ENCODE measurements at places on chromosomes 16 and 17. TPM values are rescaled to one million over a fixed set of nuclear protein-coding genes. Genes with fewer than 3 reads are reported as not detected.

DNA sequence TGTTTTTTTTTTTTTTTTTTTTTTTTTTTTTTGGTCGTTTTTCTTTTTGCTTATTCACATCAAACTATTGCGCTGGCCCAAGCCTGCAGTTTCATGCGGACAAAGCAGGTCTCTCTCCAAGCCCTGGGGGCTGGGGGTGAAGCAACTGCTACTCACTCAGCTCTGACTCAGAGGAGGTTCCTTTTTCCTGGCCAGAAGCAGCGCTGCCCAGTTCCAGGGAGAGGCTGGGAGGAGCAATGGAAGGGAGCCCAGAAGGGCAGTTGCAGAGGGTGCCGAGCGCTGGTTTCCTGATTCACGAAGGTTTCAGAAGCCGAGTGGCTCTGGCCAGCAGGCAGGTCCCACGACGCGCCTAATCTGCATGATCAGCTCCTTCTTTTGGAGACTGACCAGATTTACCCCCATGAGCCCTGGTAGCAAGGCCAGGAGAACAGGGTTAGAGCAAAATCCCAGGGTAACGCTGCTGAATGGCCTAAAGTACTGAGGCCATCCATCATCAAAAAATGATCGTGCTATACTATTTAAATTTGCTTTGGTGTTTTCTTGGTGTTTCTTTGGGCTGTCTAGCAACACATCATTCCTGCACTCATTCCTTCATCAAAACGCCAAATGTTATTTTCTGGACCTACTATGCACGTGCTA, 144.7 kb upstream of the SOX9 start:
- H3K4me3 ChIP-seq = peak overlapping the region; percentile 59
- H3K27me3 ChIP-seq = no peaks in the 10 kb centered on the region
- peaks cover 14% of the 10 kb centered on the region for H3K4me1 ChIP-seq
- peak; percentile 91 for DNase-seq
- H3K36me3 ChIP-seq = no peaks in the 10 kb centered on the region

GRCh38 chr17:34249061-34249460, 6.0 kb upstream of the CCL2 start:
- H3K27me3 ChIP-seq = no peaks in the 10 kb centered on the region
- no peaks in the 10 kb centered on the region for H3K36me3 ChIP-seq
- DNase-seq = no peak
- H3K4me1 ChIP-seq = peaks cover 26% of the 10 kb centered on the region
- no peak overlapping the region for H3K4me3 ChIP-seq

DNA sequence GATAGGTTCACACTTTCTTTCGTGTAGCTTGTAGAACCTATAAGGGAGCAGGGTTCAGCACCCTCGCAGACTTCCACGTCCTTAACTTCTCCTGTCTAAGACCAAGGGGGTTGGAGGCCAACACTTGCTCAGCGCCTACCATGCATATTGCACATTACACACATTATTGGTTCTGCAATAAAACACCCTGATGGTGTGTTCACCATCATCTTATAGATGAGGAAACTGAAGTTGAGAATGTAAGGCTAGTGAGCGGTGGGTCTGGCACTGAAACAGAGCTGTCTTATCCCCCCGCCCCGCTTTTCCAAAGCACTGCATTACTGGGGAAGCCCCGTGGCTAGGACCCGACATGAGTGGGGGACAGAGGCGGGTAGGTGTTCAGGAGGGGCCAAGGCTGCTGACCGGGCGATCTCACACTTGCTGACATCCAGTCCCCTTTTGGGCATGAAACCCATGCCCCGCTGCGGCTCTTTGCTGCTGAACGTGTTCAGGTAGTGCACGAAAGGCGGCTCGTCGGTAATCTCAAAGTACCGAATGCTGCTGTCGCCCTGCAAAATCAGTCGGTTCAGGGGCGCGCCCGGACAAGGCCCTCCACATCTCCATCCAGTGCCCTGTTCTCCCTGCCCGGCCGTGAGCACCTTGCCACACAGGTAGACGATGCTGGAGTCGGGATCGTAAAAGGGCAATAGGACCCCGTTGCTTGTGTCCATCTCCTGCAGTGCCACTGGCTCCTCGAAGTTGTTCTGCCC, 6.2 kb downstream of the CORO6 start:
- H3K4me1 ChIP-seq = peaks cover 74% of the 10 kb centered on the region
- H3K27ac ChIP-seq = peak overlapping the region; percentile 99
- H3K27me3 ChIP-seq = no peaks in the 10 kb centered on the region
- H3K4me3 ChIP-seq = peak overlapping the region; percentile 45
- no peak for DNase-seq

GRCh38 chr17:9905902-9906301, 831 bp upstream of the RCVRN start:
- no peak overlapping the region for H3K27ac ChIP-seq
- H3K36me3 ChIP-seq = no peaks in the 10 kb centered on the region
- H3K27me3 ChIP-seq = peaks cover 7% of the 10 kb centered on the region
- H3K4me3 ChIP-seq = no peak overlapping the region
- no peaks in the 10 kb centered on the region for H3K4me1 ChIP-seq
- DNase-seq = no peak

- no peak for DNase-seq
- H3K36me3 ChIP-seq = no peaks in the 10 kb centered on the region
- no peak overlapping the region for H3K4me3 ChIP-seq
- peaks cover 18% of the 10 kb centered on the region for H3K27me3 ChIP-seq
Measured at GRCh38 chr17:66960613-66961012, 3.9 kb upstream of the CACNG4 start.

GRCh38 chr17:40243761-40244160, 24.7 kb downstream of the WIPF2 start:
- no peak overlapping the region for H3K4me3 ChIP-seq
- H3K27me3 ChIP-seq = no peaks in the 10 kb centered on the region
- no peak for DNase-seq
- H3K4me1 ChIP-seq = peaks cover 9% of the 10 kb centered on the region

GRCh38 chr16:59740858-59741257, 1006.7 kb upstream of the GOT2 start:
- no peaks in the 10 kb centered on the region for H3K27me3 ChIP-seq
- no peak overlapping the region for H3K27ac ChIP-seq
- H3K4me1 ChIP-seq = no peaks in the 10 kb centered on the region

- no peak for DNase-seq
- H3K4me3 ChIP-seq = no peak overlapping the region
- no peaks in the 10 kb centered on the region for H3K36me3 ChIP-seq
- peaks cover 24% of the 10 kb centered on the region for H3K4me1 ChIP-seq
- H3K27me3 ChIP-seq = no peaks in the 10 kb centered on the region
- peak overlapping the region; percentile 75 for H3K27ac ChIP-seq
Measured at GRCh38 chr17:83055911-83056582, 23.4 kb upstream of the METRNL start.

Gene SLC6A4
- total RNA-seq = not detected

Gene CBX8
- 0.49 TPM for total RNA-seq

Gene DHRS7B
- 73.2 TPM for total RNA-seq

Gene SLC5A2
- total RNA-seq = not detected

Gene KRTAP4-1
- total RNA-seq = not detected

Gene ZNF624
- total RNA-seq = 0.87 TPM
